COR-L47 (cell line): ENCODE measurements at places on chromosomes 2 and 18.

DNA sequence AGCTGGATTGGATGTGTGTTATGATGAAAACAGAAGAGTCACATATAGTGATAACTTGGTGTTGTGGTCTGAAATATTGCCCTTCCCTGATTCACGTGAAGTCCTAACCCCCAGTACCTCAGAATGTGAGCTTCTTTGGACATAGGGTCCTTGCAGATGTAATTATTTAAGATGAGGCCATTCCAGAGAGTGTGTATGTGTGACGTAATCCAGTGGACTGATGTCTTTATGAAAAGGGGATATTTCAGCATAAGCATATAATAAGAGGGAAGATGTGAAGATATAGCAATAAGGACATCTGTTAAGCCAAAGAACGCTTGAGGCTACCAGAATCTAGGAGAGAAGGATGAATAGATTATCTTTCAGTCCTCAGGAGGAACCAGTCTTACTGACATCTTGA is 62.5 kb downstream of the LTBP1 start:
- DNase-seq: no peak

- DNase-seq: no peak
Observed at GRCh38 chr2:103232865-103233264, 471.0 kb downstream of the TMEM182 start.

- DNase-seq: peak; percentile 41
Observed at GRCh38 chr2:62787386-62787785, 81.9 kb downstream of the EHBP1 start.

DNA sequence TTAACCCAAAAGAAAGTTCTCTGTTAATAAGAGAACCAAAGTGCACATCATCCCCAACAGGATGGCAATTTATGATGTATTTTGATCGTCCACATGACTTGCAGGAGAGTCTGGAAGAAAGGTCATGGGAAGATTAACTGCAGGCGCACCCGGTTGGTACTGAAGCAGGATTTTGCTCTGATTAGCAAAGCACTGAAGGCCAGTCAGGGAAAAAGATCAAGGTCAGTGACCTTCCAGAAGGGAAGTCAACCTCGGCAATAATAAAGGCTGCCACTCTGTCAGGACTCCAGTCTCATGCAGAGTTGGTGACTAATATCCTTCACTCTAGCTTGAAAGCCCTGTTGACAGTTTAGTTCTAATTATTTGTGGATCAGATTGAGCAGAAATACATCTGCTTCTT is 432.7 kb upstream of the RAB12 start:
- DNase-seq: no peak

DNA sequence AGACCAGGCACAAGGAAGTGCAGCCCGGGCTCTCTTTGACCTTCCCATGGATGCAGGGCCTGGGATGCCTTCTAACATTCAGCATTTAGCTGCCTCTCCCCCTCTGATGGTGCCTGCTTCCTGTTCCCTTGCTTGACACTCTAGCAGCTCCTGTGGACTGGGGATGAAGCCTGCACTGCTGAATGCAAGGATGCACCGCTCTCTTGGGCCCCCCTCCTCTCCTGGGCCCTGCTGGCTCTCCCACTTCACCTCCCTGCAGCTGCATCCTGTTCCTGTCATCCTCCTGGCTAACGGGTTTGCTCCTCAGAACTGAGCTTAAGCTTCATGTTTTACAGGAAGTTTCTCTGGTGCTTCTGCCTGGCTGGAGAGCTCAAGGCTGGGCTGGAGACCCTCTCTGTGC is 254.1 kb downstream of the TSN start:
- no peak for DNase-seq

DNA sequence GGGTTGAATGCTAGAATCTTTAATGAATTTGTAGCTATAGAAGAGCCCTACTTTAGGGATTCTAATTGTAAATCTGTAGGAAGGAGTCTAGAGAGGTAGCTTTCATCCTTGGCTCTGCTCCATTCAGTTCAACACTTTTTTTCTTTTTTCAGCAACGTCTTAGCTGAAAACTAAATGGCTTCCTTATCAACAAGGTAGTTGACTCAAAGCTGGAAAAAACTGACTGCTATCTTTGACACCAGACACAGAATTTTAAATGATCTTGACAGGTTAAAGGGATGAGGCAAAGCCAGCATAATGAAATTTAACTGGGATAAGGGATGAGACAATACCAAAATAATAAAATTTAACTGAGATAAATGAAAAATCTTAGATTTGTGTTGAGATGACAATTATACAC is 54.9 kb downstream of the TMEFF2 start:
- no peak for DNase-seq

DNA sequence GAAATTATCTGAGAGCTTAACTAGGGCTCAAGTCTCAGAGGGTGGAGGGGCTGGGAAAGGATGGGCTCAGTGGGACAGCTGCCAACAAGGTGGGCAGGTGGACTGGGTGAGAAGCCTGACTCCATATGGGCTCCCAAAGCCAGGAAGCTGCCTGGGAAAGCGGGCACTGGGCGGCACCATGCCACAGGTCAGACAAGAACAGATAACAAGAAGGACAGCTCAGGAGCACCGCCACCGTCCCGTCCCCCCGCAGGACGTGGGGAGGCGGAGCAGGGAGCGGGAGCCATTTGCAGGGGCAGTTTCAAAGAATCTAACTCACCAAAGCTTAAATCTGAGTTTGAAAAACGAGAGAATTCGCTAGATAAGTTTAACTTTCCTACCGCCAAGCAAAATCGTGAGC is 45.6 kb downstream of the NETO1 start:
- DNase-seq: no peak

GRCh38 chr18:1958798-1959197 is 612.5 kb downstream of the METTL4 start:
- no peak for DNase-seq

- no peak for DNase-seq
Observed at GRCh38 chr2:10083046-10083445, 2.8 kb upstream of the CYS1 start.

- no peak for DNase-seq
Observed at GRCh38 chr18:23671564-23671963, 8.9 kb upstream of the ANKRD29 start.

- DNase-seq: peak; percentile 25
Observed at GRCh38 chr2:6352906-6353515, 512.7 kb downstream of the CMPK2 start.

DNA sequence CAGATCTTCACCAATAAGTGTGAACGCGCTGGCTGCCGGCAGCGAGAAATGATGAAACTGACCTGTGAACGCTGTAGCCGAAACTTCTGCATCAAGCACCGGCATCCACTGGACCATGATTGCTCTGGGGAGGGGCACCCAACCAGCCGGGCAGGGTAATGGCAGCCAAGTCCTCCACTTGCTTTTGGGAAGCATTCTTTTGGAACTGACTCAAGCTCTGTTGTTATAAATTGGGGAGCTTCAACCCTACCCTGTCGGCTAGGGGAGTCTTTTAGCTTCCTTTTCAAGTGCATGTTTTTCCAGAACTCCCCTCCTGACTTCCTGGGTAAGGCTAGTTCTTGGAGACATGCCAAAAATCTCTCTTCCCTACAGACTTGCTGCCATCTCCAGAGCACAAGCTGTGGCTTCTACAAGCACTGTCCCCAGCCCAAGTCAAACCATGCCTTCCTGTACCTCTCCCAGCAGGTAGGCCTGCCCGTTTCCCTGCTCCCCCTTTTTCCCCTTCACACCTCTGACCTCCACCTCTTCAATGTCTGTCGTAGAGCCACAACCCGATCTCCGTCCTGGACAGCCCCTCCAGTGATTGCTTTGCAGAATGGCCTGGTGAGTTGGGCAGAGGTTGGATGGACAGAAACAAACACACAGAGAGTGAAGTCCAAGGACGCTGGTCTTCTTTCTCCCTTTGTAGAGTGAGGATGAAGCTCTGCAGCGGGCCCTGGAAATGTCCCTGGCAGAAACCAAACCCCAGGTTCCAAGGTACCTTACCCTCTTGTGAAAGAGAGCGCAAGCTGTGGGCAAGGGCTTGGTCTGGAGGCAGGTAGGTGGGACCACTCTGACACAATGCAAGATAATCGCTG is 1.5 kb downstream of the ZFAND2B start:
- no peak for DNase-seq

- no peak for DNase-seq
Observed at GRCh38 chr2:168997794-168998193, 33.3 kb downstream of the ABCB11 start.

DNA sequence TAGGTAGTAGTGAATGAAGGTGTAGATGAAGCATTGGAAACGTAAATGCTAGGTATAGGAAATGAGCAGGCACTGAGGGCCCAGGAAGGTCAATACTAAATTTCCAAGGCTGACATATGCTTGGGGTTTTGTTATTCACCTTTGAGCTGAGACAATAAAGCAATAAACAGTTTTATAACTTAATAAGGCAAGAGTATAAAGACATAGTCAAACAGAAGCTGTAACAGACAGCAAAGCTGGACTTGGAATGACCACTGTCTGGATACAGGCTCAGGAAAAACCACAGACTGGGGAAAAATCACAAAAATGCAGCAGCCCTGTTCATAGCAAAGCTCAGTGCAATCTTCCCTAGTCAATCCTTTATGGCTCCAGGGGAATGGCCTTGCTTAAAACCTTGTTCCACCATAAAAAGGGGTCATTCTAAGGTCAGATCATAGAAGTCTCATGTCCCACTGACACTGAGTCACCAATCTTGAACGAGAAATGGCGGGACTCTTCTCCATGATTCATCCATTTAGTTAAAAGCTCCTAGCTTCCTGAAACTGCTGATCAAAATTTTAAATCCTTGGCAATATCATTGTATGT is 493.3 kb downstream of the CMPK2 start:
- no peak for DNase-seq

DNA sequence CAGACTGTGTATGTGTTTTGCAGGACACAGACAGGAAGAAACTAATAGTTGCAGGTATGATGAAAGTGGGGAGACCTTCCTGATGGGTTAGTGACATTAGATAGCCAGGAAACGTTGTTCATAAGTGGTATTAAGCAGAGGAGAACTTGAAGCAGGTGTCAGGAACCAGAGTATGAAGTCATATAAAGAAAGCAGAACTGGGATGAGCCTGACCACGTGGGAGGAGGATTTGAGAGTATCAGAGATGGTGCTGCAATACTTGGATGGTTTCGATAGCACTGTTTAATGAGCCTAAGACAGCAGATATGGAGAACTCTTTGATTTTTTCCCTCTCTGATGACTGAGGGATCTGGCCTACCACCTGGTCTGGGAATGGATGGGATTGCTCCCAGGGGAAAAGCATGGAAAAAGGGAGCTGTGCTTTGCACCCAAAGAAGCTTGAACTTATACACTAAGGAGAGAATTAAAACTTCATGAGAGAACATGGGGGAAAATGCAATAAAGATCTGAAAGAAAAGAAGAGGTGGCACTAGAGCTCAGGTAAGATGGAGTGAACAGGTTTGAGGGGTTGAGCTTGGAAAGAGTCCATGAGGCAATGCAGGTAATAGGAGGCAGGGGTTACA is 226.0 kb upstream of the LRRTM1 start:
- no peak for DNase-seq

DNA sequence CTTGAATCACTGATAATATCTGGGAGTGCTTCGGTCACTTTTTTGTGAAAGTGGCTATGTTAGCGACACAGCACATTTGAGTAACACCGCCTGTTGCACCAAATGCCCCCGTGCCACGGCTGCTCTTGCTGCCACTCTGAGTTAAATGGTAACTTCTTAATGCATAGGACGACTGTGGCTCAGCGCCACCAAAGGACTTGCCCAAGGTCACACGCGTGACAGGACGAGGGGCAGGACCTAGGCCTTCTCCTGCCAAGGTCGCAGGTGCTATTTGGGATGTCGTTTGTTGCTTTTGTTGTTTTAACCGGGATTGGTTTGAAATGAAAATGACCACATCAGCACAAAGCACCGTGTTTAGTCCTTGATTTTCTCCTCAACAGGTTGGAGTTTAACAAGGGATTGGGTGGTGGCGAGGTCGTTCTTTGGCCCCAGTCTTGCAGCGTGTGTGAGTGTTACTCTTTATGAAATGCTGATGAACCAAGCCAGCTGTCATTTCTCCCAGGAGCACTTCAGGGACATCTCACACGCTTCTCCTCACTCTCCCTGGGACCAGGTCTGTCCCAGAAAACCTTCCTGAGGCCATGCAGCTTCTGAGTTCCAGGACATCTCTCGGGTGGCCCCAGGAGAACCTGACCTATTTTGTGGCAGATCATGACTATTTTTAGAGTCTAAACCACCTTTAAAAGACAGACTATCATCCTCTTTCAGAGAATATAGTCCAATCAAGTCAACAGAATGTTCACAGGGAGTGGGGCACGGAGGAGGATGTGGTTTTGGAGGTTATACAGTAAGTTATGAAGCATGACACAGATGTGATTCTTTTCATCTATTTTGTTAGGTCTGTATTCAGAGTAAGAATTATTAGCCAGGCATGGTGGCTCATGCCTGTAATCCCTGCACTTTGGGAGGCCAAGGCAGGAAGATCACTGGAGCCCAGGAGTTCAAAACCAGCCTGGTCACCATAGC is 49.9 kb downstream of the MTCL1 start:
- DNase-seq: no peak

DNA sequence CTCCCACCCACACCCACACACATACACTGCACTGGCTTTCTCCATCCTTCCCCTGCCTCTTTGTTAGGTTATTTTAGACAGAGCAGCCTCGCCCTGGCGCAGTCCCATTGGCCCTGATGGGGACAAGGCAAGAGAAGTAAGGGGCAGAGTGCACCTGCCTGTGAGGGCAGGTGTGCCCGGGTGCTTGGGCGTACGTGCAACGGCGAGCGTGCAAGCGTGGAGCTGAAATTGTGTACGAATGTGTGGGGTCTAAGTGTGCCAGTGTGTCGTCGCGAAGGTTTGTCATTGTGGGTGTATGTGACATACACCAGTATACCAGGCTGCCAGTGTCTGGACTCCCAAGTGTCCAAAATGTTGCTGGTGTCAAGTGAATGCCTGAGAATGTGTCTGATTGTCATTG is 544 bp downstream of the LRATD1 start:
- no peak for DNase-seq

DNA sequence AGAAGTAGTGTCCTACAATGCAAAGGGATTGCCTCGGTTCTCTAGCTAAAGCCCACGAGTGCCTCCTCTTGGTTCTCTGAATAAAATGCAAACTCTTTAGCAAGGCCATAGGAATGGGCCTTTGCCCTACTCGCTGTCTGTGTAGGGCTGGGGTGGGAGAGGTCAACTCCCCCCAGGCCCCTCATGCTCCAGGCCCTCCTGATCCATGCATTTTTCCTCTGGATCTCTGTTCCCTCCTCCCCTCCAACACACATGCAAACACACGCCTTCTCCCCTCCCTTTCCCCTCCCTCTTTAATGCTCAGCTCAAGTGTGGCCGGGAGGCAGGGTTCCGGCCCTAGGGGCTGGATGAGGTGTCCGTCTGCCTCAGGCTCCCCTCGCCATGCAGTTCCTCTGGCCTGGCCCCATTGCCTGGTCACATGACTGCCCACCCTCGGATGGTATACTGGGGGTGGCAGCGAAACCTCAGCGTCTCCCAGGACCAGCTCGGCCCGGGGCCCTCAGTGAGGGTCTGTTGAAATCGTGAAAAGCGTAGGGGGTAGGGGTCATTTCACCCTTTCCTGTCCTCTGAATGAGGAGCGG is 14.9 kb upstream of the KLF11 start:
- no peak for DNase-seq
